ENCODE measurements at places on chromosomes 2 and 18.

DNA sequence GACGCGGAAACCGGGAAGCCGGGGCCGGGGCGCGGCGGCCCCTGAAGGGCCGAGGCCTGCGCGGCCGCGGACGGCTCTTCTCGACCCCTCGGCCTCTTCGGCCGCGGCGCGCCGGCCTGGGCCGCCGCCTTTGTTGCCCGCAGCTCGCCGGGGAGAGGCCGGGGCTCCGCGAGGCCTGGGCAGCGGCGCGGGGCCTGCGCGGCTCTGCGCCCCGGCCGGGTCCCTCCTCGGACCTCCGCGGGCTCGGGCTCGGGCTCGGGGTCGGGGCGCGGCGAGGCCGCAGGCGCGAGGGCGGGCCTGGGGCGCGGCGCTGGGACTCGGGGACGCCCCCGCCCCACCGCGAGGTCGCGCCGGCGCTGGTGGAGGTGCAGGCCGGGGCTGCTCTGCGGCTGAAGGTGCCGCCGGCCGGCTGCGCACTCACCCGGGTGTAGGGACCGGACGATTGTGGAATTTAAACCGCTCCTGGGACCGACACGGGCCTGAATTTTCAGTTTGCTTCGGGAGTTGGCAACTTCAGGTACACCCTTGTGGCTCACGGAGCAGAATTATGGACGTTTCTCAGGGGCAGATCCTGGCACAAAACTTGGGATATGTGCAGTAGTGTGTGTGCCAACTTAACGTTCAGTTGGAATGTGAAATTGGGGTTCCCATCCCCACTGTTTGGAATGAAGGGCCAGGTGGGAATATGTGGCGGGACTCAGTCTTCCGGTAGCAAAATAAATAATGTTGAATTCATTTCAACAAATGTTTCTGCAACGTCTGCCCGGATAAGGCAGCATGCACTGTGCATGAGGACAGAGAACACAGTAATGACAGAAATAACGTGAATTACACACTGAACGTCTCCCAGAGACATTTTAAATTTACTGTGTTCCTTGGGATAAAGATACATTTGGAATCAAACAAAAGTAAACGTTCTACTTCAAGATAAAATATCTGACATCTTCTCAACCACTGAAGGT lies 787 bp downstream of the SOCS6 start:
- DNase-seq, result no peak

DNA sequence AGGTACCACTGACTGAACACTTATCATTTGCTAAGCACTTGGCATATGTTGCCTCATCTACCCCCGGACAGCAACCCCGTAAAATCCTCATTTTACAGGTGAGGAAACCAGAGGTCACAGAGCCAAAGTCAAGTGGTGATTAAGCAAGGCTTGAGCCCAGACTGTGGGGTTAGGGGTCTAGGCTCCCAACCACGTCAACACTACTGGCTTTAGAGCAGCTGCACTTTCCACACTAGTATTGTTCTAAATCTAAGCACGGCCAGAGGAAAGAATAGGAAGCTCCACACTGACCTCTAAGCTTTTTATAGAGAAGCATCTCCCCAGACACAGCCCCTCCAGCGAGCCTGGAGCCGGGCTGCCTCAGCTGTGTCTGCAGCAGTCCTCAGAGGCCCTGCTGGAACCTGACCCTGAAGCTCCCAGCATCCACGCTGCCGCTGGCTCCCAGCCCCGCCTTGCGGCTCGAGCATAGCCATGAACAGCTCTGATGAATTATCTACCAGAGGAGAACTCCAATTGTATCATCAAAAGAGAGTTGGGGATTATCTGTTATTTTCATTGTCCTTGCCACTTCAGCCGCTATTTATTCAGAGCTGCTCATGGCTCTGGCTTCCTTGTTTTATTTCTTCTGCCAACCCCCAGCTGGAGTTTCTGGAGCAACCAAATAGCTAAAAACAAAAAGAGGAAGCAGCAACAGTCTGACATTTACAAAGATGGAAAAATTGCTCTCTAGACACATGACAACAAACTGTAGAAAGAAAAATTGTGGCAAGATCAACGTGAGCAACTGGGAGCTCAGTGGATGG lies 62.2 kb upstream of the RTN4 start:
- no peak for DNase-seq

DNA sequence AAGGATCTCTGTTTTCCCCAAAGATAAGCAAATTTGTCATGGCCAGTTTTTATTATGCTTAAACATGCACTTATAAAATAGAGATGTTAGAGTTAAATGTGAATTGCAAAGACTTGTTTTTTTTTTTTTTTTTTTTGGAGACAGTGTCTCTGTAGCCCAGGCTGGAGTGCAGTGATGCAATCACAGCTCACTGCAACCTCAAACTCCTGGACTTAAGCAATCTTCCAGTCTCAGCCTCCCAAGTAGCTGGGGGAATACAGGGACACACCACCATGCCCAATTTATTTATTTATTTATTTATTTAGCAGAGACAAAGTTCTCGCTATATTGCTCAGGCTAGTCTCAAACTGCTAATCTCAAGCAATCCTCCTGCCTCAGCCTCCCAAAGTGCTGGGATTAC lies 15.1 kb downstream of the PHOSPHO2 start:
- DNase-seq, result no peak

GRCh38 chr2:152165780-152166179 lies 9.8 kb downstream of the STAM2 start:
- no peak for DNase-seq

DNA sequence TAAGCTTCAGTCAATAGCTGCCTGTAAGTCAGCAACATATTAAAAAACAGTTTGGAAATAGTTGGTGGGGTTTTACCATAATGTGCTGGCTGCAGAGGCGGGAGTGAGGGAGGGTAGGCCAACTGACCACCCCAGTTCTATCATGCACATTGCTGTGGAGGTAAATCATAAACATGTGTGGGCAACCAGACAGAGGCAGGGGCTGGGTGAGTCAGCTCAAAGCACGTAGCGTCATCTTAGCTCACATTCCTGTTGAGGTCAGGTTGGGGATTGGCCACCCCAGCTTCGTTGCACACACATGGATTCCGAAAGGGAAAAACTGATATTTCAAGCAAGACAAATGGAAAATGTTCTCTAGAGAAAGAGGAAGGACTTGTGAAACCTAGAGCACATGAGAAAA lies 19.5 kb downstream of the GPR45 start:
- DNase-seq, result peak; percentile 95

Measured in AG09309 (cell line).